ENCODE measurements at places on chromosomes 12 and 14.

GRCh38 chr14:100443603-100444002, 120.5 kb downstream of the SLC25A47 start:
- no peak for DNase-seq

DNA sequence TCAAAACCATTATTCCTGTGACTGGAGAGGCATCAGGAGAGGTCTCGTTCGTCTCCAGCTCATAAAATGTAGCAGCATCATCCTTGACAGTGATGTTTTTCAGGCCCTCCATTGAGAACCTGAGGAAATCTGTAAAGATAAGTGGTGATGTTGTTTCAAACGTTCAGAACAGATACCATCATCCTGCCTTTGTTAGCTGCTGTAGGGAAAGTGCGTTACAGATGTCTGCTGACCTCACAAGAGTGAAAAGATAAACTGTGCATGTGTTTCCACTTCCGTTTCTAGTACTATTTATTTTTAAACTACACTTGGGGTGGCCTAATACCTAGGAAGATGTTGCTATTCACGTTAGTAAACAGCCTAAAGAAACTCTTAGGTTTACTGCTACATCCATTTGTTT, 28.4 kb downstream of the BCL2L14 start:
- no peak for DNase-seq

GRCh38 chr14:96579855-96580254, 77.7 kb downstream of the PAPOLA start:
- DNase-seq = no peak

DNA sequence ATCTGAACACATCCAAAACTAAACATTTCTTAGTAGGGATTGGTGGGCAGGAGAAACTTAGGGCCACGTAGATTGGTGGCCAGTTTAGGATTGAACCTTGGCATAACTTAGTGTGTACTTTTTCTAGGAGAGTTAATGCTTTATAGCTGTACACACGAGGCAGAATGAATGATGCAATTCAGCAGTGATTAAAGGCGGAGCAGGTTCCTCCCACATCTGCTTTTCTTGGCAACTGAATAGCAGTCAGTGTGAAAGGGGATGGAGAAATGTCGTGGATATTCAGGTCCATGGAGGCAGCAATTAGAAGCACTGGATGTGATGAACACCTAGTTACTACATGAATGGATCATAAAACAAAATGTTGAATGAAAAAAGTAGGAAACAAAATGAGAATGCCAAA, 493.8 kb downstream of the FUT8 start:
- no peak for DNase-seq

- DNase-seq = no peak
Measured at GRCh38 chr14:92190768-92191167, 69.0 kb downstream of the CPSF2 start.

DNA sequence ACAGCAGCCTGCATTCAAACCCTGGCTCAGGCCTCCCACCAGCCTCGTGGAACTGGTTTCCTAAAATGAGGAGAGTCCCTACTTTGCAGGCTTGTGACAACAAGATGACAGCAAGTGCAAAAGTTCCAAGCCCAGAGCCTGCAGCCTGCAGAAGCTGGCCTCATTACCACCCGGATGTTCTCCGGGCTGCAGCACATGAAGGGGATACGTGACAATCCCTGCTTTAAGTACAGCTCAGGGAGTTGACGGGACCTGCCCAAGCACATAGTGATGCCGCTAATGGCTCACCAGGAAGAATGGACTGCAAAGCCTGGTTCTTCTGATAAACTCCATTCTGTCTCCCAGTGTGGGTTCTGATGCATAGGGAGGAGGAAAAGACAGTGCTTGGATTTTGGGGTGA, 15.0 kb downstream of the SSH1 start:
- DNase-seq = no peak

- no peak for DNase-seq
Measured at GRCh38 chr12:116368196-116369194, 91.0 kb upstream of the MED13L start.

- no peak for DNase-seq
Measured at GRCh38 chr14:76100236-76100635, 51.5 kb upstream of the GPATCH2L start.
